Camera-type eye (tissue), 1 donor: ENCODE measurements at places on chromosomes 5 and 9. TPM values are rescaled to one million over a fixed set of nuclear protein-coding genes. Genes with fewer than 3 reads are reported as not detected.

Gene CER1
- 0.88 TPM for total RNA-seq

Gene SLC34A3
- not detected for total RNA-seq

Gene SNX18
- total RNA-seq, result 46.2 TPM

Gene KIF24
- 4.3 TPM for total RNA-seq

Gene CA9
- total RNA-seq, result 0.88 TPM

Gene FAM200C
- total RNA-seq, result 25.1 TPM

Gene ABLIM3
- total RNA-seq, result 13.1 TPM

Gene KCNT1
- 1.1 TPM for total RNA-seq

Gene SLC36A1
- 6.5 TPM for total RNA-seq

Gene GARIN3
- not detected for total RNA-seq

Gene FBXO4
- 18.1 TPM for total RNA-seq

Gene N4BP3
- 10.6 TPM for total RNA-seq

Gene SPATA31E1
- not detected for total RNA-seq

Gene SYNPO
- 10.1 TPM for total RNA-seq

Gene SOX30
- 0.16 TPM for total RNA-seq

Gene PANK3
- 95.7 TPM for total RNA-seq

Gene PTGR1
- 44.8 TPM for total RNA-seq

Gene ATOSB
- total RNA-seq, result 19.1 TPM

Gene SPINK6
- total RNA-seq, result not detected

Gene WNK2
- 89.7 TPM for total RNA-seq

Gene ST8SIA4
- 16.4 TPM for total RNA-seq

Gene NKD2
- total RNA-seq, result 18.0 TPM

Gene PHF24
- total RNA-seq, result 11.2 TPM

Gene PALM2AKAP2
- total RNA-seq, result 40.9 TPM

Gene UIMC1
- total RNA-seq, result 45.3 TPM

Gene FBXL7
- total RNA-seq, result 19.1 TPM

Gene PCDHA5
- total RNA-seq, result 2.9 TPM

Gene AUH
- total RNA-seq, result 55.1 TPM

Gene LSM11
- total RNA-seq, result 26.8 TPM

Gene FREM1
- total RNA-seq, result 20.4 TPM

Gene FGF10
- 9.4 TPM for total RNA-seq

Gene CEP72
- 9.2 TPM for total RNA-seq

Gene PLCXD3
- 2.4 TPM for total RNA-seq

Gene SPINK14
- total RNA-seq, result not detected

Gene GPR150
- total RNA-seq, result not detected

Gene CNTNAP3
- 34.9 TPM for total RNA-seq

Gene ECM2
- total RNA-seq, result 29.1 TPM

Gene C5orf24
- 85.3 TPM for total RNA-seq

Gene BDP1
- total RNA-seq, result 76.0 TPM

Gene CDKN2B
- 6.2 TPM for total RNA-seq

Gene CMYA5
- 39.5 TPM for total RNA-seq

Gene HMMR
- total RNA-seq, result 8.6 TPM

Gene LURAP1L
- total RNA-seq, result 32.5 TPM

Gene PFN3
- not detected for total RNA-seq

Gene GAPT
- 0.77 TPM for total RNA-seq

Gene ESM1
- total RNA-seq, result 3.6 TPM

Gene CERCAM
- total RNA-seq, result 50.6 TPM

Gene UBAP1
- total RNA-seq, result 38.5 TPM

Gene ACTBL2
- not detected for total RNA-seq

Gene BARHL1
- total RNA-seq, result not detected

Gene ANKDD1B
- 1.4 TPM for total RNA-seq

Gene KIAA0825
- 37.7 TPM for total RNA-seq

Gene ADGRD2
- total RNA-seq, result not detected

Gene TMEM174
- not detected for total RNA-seq
